ENCODE measurements at places on chromosomes 5 and 9.

DNA sequence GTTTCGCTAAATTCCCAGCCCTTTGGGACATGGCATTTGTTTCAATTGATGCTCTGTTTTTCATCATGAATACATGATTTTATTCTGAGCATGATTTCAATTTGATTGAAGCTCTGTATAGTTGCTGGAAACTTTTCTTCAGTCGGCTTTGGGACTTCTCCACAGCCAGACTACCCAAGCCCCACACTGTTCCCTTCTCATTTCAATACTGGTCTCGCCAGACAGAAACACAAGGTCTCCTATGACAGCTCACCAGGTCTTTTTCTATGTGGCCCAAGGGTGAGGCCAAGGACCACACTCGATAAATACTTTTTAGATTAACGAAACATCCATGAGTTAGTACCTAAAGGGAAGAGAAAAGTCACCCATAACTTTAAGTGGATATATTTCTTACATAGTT, 132.2 kb downstream of the ARL15 start:
- ATAC-seq: no peak

- ATAC-seq: no peak
Measured at GRCh38 chr9:89218040-89218928, 39.7 kb upstream of the SHC3 start.

GRCh38 chr5:133744960-133745308, 132.6 kb upstream of the FSTL4 start:
- no peak for ATAC-seq

DNA sequence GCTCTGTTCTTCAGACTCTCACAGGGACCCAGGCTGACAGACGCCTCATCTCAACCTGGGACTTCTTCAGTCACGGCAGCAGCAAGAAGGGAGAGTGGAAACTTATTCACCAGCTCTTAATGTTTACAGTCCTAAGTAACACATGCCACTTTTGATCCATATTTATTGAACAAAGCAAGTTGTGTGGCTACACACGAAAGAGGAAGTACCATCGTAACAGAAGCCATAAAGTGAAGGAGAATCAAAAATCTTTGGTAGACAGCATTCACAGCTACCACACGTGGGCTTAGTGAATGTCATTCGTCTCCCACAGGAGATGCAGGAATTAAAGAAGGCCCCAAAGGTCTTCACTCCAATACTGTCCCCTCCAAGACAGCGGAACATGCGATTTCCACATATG, 582.6 kb downstream of the CETN3 start:
- no peak for ATAC-seq

DNA sequence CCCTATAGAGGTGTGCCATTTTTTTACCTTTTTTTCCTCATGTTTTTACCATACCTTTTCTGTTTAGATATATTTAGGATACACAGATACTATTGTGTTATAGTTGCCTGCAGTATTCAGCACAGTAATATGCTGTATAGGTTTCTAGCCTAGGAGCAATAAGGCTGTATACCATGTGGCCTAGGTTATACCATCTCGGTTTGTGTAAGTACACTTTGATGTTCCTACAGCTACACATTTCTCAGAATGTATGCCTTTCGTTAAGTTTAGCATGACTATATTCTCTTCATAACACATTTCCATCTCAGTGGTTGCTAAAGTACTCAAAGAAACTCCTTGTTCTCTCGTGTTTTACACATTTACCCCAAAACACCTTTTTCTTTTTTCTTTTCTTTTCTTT, 23.0 kb downstream of the UBE2D2 start:
- ATAC-seq: no peak

GRCh38 chr5:150645070-150645700, 4.7 kb downstream of the SYNPO start:
- no peak for ATAC-seq

- ATAC-seq: peak; percentile 59
Measured at GRCh38 chr5:172903790-172904189, 55.4 kb upstream of the RPL26L1 start.

DNA sequence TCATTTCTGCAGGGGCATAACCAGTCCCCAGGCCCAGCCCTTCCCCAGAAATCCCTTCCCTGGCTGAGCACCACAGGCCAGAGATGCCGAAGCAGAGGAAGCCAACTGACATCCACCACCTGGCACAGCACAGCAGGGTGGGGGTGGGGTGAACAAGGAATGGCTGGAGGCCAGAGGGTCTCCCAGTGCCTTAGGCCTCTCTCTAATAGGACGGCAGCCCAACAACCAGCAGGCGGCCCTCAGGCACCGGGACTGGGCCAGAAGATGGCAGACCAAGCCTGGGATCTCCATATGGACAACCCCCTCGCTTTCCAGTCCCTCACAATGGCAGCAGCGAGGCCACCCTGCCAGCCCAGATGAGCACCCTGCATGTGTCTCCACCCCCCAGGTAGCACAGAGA, 13.2 kb downstream of the PDLIM4 start:
- ATAC-seq: no peak
